Activated CD4-positive, alpha-beta memory T cell treated with anti-CD3 and anti-CD28 coated beads, Interleukin-2, amount 10 ng/mL, durations not matched to agents 7 days and 5 days (primary cell): ENCODE measurements at places on chromosomes 5 and 9. TPM values are rescaled to one million over a fixed set of nuclear protein-coding genes. Genes with fewer than 3 reads are reported as not detected.

The PCDHA1 gene
- not detected for total RNA-seq

The TUSC1 gene
- not detected for total RNA-seq

The PHF24 gene
- not detected for total RNA-seq

The FAM153A gene
- 37.5 TPM for total RNA-seq

The RORB gene
- 0.18 TPM for total RNA-seq

The PCDHB3 gene
- total RNA-seq = not detected

The COL27A1 gene
- total RNA-seq = 1.2 TPM

The ITGA2 gene
- total RNA-seq = 11.2 TPM

The ZER1 gene
- 24.4 TPM for total RNA-seq

The MZB1 gene
- total RNA-seq = 48.1 TPM

The OMD gene
- not detected for total RNA-seq

The PCDHGA3 gene
- total RNA-seq = not detected

The ACER2 gene
- total RNA-seq = 3.2 TPM

The CARD9 gene
- 1.3 TPM for total RNA-seq

The MEIKIN gene
- total RNA-seq = 2.2 TPM

The ANKRD33B gene
- total RNA-seq = 9.9 TPM

The CDH9 gene
- not detected for total RNA-seq

The ESM1 gene
- total RNA-seq = 0.83 TPM

The DND1 gene
- 2.2 TPM for total RNA-seq

The SLC6A19 gene
- not detected for total RNA-seq

The ZMAT2 gene
- total RNA-seq = 52.7 TPM
